ENCODE measurements at places on chromosomes 3 and 15.

DNA sequence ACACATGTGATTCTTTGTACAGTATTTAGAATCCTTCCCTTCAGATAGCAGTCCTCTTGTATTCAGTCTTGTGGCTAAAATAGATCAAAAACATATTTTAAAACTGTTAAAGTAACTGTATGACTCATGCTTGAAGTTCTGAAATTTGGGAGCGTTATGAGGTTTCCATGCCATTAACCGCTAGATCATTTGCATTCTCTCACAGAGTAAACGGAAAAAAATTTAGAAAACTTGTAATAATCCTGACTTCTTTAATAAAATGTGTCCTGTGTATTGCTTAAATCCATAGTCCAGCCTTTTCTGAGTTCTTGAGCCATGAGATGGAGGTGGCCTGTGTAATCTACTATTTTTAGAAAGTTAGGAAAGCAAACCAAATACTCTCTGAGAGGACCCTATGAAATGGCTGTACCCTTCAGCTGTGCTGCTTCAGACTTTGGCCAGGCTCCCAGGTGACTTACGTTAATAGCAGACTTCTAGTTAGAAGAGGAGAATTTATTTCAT lies 33.8 kb downstream of the MBNL1 start:
- DNase-seq, result no peak

DNA sequence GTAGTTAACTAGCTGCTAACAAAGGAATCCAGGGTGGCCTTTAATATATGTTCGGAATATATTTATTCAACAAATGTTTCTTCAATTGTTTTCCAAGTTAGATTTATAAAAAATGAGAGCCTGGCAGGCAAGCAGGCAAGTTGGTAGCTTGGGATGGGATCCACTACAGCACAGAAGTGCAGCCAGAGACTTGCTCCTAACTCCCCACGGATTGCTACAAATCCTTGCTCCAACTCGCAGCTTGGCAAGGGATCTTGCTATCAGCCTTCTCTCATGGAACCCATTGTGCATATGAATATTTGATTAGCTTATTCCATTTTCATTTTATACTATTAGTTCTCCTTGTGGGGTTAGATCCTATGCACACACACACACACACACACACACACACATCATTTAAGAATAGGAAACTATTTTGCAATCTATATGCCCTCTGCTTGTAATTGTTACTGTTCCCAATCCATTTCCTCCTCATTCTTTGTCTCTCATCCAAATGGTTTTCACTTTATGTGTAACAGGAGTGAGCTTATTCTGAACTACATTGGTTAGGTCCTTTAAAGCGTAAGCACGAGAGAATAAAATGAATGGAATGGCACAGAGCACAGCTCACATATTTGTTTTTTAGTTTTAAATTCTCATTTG lies 505.6 kb downstream of the LPP start:
- no peak for DNase-seq

GRCh38 chr15:38085114-38085513 lies 150.7 kb downstream of the TMCO5A start:
- no peak for DNase-seq

DNA sequence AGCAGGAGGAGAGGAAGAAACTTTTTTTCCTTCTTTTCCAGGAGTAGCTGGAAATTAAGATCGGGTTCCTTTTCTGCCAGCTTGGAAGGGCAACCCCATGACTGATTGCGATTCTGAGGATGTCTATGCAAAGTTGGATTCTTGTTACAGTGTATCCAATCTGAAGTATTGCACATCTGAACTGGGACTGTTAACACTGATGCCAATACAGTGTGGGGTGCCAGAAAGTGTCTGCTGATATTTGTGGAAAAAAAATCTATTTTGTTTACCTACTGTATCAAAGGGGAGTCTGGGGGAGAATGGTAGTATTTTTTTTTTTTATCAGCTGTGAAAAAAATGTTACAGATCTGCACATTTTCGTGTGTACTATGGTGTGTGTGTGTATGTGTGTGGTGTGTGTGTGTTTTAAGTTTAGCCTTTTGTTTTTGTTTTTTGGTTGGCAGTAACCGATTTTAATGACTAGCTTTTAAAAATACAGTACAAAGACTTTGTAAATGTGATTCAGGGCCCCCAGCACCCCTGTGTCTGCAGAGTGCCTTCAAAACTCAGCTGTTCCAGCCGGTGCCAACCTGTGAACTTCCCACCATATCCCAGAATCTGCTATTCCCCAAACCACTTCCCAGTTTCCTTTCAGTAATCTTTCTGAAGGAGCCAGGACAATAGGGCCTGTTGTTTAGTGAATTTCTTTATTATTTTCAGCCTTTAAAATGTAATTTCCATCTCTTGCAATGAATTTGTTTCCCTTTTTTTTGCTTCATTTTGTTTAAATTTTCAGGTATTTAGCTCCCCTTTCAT lies 1.9 kb downstream of the RAP2B start:
- DNase-seq, result no peak

DNA sequence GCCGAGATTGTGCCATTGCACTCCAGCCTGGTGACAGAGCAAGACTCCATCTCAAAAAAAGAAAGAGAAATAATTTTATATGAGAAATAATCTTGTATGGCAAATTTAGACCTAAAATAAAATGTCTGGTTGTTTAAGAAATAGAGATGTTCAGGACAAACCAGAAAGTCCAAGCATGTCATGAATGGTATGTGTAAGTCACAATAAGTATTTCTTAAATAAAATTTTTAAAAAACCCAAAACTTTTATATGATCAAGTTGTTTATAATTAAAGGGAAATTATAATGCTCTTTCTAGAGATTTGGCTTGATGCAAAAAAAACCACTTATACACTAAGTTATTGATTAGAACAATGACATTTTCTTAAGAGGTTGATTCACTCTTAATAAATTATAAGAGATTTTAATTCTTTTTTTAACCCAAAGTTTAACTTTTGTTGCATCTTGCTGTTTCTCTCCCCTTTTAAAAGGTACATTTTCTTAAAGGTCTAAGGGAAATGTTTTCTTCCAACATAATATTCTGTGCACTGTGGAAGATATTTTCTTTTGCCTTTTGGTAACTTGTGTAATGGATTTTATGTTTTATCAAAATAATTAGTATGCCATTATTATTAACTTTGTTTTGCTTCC lies 105.7 kb downstream of the RTP4 start:
- DNase-seq, result no peak

All from stimulated activated CD4-positive, alpha-beta T cell treated with anti-CD3 and anti-CD28 coated beads, Interleukin-15, amount 100 ng/mL, for 24 hours (primary cell).